Skeletal muscle cell (primary cell): ENCODE measurements at places on chromosomes 16 and 17.

DNA sequence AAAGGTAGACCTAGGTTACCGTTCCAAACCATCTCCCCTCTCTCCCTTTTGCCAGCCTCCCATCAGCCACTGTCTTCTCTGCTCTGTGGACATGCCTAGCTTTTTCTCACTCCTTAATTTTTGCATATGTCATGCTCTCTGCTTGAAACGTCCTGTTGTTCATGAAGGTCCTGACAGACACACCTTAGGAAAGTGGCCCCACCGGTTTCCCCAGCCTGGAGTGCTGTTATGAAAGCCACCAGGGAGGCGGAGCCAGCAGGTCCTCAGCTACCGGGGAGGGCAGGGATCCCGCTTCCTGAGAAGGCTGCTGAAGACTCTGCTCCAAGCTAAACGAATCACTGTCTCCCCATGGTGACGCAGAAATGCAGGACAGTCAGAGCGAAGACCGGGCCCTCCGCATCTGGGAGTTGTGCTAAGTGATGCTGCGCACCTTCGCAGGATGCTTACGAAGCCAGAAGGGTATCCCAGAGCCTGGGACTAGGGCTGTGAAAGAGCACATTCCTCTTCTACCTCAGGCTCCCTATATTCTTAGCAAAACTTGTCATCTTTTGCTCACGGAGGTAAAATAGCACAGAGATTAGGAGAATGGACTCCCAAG, 2.3 kb upstream of the SLC16A11 start:
- no peak for DNase-seq

GRCh38 chr17:78665387-78665951, 88.3 kb upstream of the DNAH17 start:
- DNase-seq: no peak

DNA sequence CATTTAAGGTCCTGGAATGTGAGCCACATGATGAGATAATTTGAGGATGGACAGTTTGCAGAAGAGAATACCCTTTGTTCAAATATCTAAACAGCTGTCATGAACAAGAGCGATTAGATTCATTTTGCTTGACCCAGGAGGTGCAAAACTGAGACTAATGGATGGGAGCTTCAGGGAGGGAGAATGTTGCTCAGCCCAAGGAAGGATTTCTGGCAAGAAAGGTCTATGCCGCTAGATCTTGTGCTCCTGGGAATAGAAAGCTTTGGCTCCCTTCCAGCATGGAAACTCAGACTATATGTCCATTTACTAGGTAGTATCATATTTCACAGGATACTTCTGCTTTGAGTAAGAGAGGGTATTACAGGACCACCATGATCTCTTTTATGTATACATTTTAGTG, 14.8 kb upstream of the CDH11 start:
- DNase-seq: no peak

DNA sequence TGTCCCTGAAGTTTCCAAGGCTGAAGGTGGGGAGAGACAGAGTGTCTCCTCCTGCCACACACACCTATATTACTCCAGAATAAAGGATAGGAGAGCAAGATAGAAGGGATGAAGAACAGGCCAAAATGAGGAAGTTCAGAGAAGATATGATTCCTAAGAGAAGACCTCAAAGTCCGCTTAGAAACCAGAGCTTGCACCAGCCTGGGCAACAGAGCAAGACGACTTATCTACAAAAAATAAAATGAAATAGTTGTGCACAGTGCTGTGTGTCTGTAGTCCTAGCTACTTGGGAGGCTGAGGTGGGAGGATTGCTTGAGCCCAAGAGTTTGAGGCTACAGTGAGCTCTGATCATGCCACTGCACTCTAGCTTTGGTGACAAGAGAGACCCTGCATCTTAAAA, 128.2 kb downstream of the HS3ST3B1 start:
- DNase-seq: no peak

- peak; percentile 73 for DNase-seq
Measured at GRCh38 chr17:77475016-77475976, 334.5 kb downstream of the SEC14L1 start.

DNA sequence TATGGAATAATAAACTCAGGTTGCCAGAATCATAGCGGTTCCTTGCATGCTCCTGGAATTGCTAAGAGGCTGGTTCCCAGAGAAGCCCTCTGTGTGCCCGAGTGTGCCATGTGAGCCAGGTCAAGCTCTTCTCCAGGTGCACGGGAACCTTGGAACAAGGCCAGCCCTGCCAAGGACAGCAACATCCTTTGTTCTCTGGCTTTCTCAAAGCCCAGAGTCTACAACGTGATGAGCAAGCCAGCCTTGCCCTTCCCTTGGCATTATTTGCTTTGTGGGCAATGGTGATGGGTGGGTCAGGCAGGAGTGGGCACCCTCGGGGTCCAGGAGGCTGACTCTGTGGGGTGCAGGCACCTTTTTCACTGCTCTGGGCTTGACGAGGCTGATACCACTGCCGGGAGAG, 14.2 kb upstream of the SEC14L1 start:
- no peak for DNase-seq

- DNase-seq: no peak
Measured at GRCh38 chr16:83939266-83939855, 13.7 kb upstream of the OSGIN1 start.

GRCh38 chr16:28597692-28598261, 927 bp upstream of the SULT1A2 start:
- no peak for DNase-seq

GRCh38 chr16:67928147-67928546, 3.5 kb downstream of the CTRL start:
- no peak for DNase-seq

DNA sequence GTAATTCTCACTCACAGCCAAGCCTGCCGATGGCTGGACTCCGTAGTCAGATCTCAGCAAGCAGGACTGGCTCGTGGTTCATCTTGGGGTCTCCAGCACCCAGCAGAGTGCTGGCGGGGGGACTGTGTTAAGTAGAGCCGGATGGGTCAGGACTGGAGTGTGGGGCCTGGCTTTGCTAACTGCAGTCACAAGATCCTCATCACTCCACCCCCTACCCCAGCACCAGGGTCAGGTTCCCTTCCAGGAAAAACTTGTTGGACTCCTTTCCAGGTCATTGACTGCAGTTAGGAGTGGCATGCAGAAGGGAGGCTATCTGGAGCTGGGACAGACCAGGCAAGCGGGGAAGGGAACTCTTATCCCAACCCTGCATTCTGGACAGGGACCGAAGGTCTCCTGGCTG, 6.0 kb downstream of the CIITA start:
- no peak for DNase-seq

GRCh38 chr17:61436273-61436672, 15.9 kb upstream of the TBX4 start:
- no peak for DNase-seq

DNA sequence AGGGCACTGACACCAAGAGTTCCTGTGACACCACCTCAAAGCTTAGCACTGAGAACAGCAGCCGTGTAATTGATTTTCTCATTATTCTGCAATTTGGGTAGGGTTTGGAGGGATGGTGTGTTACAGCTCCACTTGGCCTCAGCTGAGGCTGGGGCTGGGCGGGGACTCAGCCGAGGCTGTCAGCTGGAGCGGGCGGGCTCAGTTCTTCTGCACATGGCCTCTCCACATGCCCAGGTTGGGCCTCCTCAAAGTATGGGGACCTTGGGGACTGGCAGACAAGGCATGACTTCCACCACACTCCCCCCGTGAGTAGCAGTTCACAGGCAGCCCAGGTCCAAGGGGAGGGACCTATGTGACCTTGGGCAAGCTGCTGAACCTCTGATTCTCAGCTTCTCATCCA, 171.5 kb downstream of the IRF8 start:
- DNase-seq: no peak

GRCh38 chr17:21532763-21533385, 156.7 kb downstream of the KCNJ12 start:
- DNase-seq: no peak

DNA sequence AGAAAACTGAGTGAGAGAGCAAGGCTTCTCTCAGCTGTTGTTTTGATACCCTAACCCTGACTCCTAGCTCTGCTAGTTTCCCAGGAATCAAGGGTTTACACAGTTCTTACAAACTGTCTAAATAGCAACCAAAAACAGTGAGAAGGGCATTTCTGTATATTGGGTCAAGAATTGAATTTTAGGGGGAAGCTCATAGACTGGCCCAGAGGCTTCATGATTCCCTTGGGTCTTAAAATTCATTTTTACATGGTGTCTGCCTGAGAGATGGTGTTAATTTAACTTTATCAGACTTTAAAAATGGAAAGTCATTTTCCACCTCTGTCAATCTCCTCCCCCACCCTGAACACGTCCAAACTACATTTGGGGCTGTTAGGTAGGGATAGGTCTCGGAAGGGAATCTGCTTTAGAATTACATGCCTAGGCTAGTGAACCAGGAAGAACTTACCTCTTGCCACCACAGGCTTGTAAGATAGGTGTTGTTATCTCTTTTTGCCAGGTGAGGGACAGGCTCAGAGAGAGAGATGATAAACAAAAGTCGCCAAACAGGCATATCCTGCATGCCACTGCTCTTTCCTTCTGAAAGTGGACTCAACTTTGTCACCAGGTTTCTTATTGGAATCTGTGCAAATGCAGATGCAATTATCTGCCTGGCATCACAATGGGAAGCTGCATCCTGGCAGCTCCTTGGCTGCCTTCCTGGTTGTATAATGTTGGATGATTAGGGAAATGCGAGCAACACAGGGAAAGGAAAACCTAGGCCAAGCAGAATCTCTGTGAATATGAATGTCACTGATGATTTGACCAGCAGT, 3.1 kb downstream of the PHAF1 start:
- no peak for DNase-seq

DNA sequence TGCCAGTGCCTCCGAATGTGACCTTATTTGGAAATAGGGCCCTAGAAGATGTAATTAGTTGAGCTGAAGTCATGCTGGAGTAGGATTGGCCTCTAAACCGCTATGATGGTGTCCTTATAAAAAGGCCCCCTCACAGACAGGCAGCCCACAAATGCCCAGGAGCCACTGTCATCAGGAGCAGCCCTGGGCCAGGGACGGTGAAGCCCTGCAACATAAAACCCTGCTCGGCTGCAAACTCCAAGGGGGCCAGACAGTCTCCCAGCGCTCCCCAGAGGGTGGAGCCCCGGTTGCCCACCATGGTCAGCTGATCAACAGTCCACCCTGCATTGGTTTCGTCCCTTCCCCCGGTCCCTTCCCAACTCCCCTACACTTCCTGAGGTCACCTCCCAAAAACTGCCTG, 351.7 kb downstream of the FOXL1 start:
- no peak for DNase-seq

DNA sequence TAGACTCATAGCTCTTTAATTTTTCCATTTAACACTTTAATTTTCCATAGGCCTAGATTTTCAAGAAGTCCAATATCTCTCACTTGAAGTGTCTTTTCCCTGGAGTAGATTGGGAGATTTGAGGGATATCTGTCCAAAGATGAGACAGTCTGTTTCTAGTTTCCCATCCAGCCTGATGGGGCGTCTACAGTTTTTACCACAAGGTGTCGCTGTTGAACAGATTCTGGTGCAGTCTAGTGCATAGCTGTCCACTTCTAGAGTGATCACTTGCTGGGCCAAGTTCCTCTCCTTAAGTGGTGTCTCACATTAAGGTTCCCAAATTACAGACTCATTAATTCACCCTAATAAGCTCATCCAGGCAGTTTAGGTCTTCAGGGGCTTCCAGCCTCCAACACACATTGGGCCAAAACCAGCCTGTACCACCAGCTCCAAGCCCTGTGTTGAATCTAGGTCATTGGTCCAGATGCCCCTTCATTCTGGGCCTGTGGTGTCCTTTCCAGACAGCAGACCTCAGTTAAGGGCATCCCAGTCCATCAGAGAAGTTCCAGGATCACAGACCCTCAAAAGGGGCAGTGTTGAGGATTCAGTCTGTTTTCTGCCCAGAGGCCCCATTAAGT, 9.4 kb downstream of the SNX20 start:
- no peak for DNase-seq

DNA sequence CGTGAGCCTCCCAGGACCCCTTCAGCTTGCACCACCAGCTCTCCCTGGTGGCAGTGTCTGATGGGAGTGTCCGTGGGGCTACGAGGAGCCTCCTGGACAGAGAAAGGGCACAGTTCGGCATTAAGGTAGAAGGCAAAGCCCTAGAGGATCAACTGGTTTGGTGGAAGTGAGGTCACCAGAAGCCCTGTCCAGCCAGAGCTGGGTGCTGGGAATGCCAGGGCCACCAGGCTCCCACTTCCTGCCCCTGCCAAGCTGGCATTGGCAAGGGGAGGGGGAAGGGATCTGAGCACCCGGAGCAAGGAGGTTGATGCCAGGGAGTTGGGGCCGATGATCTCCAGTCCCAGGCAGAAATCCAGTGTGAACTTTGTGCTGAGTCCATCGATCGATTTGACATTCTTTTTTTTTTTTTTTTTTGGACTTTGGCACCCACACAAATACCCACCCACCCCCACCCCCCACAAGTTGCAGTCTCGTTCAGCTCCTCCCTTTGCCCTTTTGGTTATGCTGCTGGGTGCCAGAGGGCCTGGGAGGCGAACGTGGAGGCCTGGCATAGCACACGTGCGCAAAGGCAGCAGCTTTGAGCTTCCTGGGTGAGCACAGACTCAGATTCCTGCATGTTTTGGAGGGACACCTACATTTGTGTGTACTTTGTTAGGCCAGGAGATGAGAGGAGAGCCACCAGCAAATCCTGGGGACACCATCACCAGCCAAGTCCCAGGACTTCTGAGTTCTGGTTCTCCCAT, 2.1 kb downstream of the NHERF1 start:
- DNase-seq: no peak

GRCh38 chr17:74545843-74546230, at the start of gene CD300C:
TSS of gene CD300C (minus strand) at chr17:74546115. CDS start at chr17:74545782, 333 bp downstream.
- DNase-seq: no peak
